ENCODE measurements at places on chromosomes 12 and 14.

DNA sequence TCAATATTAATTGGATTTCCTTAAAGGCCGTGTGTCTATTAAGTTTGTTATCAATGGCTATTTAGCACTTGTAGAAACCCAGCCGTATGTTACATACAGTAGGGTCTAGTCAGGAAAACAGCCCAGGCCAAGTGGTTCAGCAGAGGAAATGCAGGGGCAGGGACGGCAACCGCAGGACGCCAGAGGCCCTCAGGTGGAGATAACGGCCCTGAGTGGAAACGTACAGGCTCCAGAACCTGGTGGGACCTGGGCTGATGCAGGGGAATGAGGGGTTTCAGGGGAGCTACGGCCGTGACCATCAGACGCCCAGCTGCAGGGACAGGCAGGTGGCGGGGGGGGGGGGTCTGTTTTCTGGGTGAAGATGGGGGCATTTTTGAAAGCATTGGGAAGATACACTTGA lies 3.7 kb upstream of the ANKLE2 start:
- no peak for DNase-seq

DNA sequence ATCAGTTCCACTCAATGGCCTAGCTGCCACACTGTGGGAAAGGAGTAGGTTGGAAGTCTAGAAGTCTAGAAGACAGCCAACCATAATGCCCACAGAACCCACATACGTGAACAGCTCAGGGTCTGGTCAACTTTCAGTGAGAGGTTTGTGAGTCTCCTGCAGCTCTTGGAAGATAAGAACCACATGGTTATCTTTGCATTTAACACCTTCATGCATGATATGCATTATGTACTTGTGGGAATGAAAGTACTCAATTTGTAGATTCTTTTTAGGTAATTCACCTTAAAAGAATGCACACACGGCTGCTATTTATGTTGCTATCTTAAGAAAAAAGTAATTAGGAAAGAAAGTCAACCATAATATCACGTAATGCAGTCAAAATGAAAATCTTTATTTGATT lies 126.7 kb downstream of the ESRRB start:
- no peak for DNase-seq

GRCh38 chr12:90163975-90164374 lies 455.3 kb upstream of the ATP2B1 start:
- peak; percentile 18 for DNase-seq

- DNase-seq: no peak
These were observed 32.8 kb downstream of the FBRSL1 start for GRCh38 chr12:132522592-132523380.

- no peak for DNase-seq
These were observed 91.8 kb upstream of the EEA1 start for GRCh38 chr12:93020631-93021597.

DNA sequence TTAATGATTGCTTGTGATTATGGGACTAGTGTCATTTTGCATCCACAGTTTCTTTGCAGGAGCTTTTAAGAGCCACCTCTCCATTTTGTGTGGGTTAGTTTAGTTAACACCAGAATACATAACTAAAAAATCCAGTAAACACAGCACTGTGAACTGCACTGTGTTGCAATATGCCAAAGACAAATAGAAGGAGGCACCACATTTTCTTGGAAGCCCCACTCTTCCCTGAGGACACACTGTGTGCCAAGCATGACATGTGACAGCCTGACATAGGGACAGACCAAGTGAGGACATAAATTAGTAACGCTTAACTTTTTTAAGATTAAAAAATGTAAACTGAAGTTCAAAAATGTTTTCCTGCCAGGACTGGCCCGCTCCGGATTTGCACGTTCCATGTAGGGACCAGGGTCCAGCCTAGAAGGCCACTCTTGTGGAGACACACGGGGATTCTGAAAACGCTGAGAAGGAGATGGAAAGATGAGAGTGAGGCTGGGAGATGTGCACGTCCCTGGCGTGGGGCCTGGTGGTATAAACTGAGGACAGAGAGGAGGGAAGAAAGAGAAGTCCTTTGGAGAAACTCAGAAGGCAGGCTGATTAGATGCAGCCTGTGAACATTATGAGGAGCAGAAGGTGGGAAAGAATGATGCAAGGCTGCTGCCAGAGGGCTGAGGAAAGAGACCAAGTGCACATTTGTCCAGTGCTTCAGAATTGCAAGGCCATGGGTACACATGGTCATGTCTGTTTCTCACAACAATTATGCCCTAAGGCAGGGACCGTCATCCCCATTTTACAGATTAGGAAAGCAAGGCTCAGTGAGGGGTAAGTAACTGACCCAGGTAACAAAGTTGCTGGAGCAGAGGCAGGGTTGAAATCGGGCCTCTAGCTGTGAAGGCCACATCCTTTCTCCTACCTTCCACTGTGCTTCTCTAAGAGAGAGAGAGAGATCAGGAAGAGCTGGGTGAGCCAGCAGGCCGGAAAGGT lies 45.1 kb downstream of the ISCA2 start:
- no peak for DNase-seq

DNA sequence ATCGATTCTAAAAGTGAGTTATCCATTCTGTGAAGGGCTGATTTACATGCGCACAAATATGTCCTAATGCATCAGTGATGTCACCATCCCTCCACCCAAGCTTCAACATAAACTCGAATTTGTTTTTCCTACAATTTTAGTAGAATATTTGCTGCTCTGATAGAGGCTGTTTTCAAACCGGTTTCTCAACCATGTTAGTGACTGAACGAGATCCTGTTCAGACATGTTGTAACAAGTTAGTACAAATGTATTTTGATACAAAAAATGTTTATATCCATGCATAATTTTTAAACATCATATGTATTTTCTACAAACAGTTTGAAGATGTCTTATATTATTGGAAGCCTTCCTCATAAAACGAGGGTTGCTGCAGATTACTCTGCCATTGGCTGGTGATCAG lies 12.7 kb upstream of the PRB2 start:
- DNase-seq: no peak

Measured in fibroblast of mammary gland (primary cell).